ENCODE measurements at places on chromosomes 7 and 10.
A peak's percentile ranks its signal among the peaks of the same experiment; 100 is the strongest.

DNA sequence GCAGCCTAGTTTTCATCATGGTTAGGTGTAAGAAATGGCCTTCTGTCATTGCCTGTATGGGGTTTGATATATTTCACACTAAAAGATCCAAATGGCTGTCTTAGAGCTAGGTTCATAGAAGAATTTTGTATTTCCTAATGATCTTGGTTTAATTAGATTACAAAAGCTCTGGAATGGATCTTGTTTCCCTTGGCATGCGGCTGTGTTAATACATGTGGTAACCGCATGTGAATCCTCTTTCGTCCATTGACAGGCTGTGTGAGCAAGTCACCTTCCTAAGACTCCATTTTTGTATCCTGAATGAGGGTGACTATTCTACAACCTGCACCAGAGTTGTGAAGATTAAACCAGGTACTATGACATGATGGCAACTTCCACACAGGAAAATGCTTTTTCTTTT, 12.4 kb upstream of the FZD1 start:
- DNase-seq, result no peak

GRCh38 chr7:74418538-74418937, 35.2 kb upstream of the GTF2IRD1 start:
- no peak for DNase-seq

GRCh38 chr10:5506246-5506645, 6.9 kb upstream of the CALML5 start:
- no peak for DNase-seq

DNA sequence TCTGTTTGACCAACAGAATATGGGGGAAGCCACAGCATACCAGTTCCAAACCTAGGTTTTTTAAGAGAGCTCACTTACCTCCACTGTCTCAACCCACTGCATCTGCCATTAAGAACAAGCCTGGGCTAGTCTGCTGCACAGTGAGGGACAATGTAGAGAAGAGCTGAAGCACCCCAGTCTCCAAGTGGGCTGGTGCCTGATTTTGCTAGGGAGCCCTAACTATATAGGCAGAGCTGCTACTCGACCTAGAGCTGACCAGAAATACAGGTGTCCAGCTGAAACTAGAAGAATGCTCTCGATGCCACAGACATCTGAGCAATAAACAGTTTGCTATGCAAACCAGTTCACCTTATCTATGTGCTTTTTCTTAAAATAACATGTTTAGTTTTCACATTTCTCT, 106.9 kb upstream of the BET1 start:
- no peak for DNase-seq

- DNase-seq, result no peak
Observed at GRCh38 chr7:138785587-138786437, 12.0 kb upstream of the TMEM213 start.

- DNase-seq, result no peak
Observed at GRCh38 chr10:69864321-69864720, 62.6 kb downstream of the COL13A1 start.

DNA sequence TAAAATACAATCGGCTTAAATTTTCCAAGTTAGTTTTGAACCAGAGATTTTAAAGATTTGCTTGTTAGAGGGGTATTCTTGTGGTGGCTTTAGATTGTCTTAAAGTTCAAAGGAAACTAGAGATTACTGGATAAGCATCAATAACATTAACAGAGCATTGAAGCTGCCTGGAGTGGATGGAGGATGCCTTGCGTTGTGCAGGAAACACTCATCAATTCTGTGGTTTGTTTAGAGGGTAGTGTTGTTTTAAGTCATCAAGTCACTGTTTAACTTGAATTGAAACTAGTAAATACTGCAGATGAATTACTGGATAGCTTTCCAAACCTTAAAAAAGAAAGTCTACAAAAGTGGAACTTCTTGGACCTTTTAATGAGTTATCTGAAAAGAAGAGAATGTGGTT, 218.6 kb downstream of the CELF2 start:
- DNase-seq, result no peak

DNA sequence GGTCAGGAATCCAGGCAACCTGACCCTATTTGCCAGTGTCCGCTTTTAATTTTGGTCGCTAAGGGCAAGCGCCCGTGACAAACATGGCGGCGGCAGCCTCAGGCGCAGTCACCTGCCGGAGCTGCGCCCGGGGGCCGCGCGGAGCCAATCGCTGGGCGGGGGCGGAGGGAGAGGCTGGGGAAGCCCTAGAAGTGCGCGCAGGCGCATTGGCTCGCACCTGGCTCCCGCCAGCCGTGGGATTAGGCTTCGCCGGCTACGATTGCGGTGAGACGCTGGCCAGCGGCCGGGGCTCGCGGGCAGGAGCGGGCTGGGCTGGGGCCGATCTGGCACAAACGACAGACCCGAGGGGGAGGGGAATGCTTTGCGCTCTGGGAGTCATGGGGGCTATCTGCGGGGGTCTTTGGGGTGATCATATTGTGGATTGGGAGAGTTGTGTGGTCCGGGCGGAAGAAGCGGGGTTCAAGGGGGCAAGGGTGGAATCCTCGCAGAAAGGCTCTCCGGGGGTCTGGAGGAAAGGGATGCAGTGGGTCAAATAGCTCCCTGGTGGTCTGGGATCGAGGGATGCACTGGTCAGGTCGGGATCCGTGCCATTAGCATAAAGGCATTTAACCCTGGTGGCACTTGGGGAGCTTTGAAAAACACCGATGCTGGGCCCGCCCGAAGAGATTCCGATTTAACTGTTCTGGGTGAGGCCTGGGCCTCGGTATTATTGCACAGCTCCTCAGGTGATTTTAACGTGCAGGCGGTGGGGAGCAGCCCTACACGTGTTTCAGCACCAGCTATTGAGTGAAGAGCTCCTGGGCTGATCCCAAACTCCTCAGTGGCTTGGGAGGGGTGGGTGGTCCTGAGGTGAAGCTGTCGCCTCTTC, 10.1 kb upstream of the C10orf95 start:
- DNase-seq, result peak; percentile 92

All from T-helper 1 cell (primary cell).